Activated CD8-positive, alpha-beta memory T cell treated with anti-CD3 and anti-CD28 coated beads for 36 hours (primary cell): ENCODE measurements at places on chromosomes 6 and 20. TPM values are rescaled to one million over a fixed set of nuclear protein-coding genes. Genes with fewer than 3 reads are reported as not detected.

MUCL3 gene
- total RNA-seq: not detected

FABP7 gene
- not detected for total RNA-seq

SLC44A4 gene
- total RNA-seq: not detected

FBXO9 gene
- 59.4 TPM for total RNA-seq

TP53TG5 gene
- 0.19 TPM for total RNA-seq

C4A gene
- total RNA-seq: 3.0 TPM

RAET1L gene
- not detected for total RNA-seq

NKX2-4 gene
- total RNA-seq: not detected

SEL1L2 gene
- total RNA-seq: not detected

C4B gene
- total RNA-seq: 2.5 TPM

C20orf141 gene
- not detected for total RNA-seq

SAPCD1 gene
- total RNA-seq: 7.6 TPM

STX11 gene
- total RNA-seq: 24.7 TPM

TREM2 gene
- total RNA-seq: not detected

NRSN1 gene
- not detected for total RNA-seq

KCNK15 gene
- 0.30 TPM for total RNA-seq

FILIP1 gene
- total RNA-seq: not detected

SLC13A3 gene
- not detected for total RNA-seq

RAD21L1 gene
- not detected for total RNA-seq

OR2J3 gene
- total RNA-seq: not detected

FAM83C gene
- not detected for total RNA-seq

OVOL2 gene
- not detected for total RNA-seq

WFDC12 gene
- total RNA-seq: not detected

LY6G5C gene
- 3.5 TPM for total RNA-seq

SLC18B1 gene
- 7.0 TPM for total RNA-seq

FHL5 gene
- not detected for total RNA-seq

DXO gene
- total RNA-seq: 13.7 TPM

ADGRF5 gene
- not detected for total RNA-seq

FLRT3 gene
- total RNA-seq: not detected

ADGRB3 gene
- total RNA-seq: not detected

TRAPPC3L gene
- not detected for total RNA-seq

ZNF334 gene
- 2.3 TPM for total RNA-seq

GNL1 gene
- total RNA-seq: 119 TPM

VSTM2L gene
- not detected for total RNA-seq

LY86 gene
- 0.48 TPM for total RNA-seq
